Kasumi-1 (cell line): ENCODE measurements at places on chromosomes 16 and 17.

DNA sequence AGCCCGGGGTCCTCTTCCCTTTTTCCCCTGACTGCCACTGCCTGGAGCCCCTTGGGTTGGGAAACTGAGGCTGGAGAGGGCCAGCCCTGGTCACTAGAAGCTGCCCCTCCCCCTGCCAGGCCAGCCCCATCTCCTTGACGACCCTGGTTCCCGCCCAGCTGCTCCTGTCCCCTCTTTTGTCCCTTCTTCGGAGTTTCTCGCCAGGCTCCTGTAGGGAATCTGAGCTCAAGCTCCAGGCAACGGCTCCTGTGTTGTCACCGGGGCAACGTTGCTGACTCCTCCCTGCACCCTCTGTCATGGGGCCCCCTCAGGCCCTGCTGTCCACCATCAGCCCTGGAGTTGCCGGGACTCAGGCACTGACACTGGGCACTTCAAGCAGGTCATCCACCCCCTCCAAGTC, 5.7 kb downstream of the LLGL1 start:
- DNase-seq: no peak

GRCh38 chr17:72386619-72387237, 265.9 kb downstream of the SOX9 start:
- no peak for DNase-seq

- no peak for DNase-seq
Measured at GRCh38 chr17:78535273-78536197, 41.7 kb downstream of the DNAH17 start.

GRCh38 chr17:34249478-34249877, 5.6 kb upstream of the CCL2 start:
- no peak for DNase-seq

DNA sequence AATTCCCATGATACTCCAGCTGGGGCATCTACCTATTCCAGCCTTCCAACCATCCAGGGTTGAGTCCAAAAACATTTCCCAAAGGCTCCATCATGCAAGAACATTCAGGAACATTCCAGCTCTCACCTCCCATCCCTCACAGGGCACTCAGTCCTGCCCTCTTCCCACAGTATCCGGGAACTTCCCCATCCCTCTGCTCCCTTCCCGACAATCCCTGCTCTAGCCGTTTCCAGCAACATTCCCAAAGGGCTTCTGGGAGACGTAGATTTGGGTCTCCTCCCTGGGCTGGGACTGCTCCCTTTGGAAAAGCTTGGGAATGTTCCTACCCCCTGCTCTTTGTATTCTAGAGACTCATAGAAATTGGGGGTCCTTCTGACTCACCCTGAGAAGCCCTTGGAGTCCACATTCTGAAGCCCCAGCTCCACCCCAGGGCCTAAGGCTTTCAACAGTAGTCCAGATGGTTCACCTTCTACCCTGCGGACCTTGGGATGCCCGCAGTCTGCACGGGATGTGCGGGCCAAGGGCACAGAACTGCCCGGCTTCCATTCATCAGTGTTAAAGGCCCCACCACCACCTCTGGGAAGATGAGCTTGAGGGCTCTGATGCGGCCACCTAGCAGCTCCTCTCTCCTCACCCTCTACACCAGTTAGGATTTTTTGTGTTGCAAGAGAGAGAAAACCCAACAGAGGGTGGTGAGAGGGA, 25.4 kb downstream of the NGFR start:
- no peak for DNase-seq
